IMR-90 (cell line): ENCODE measurements at places on chromosomes 4 and X. TPM values are rescaled to one million over a fixed set of nuclear protein-coding genes. Genes with fewer than 3 reads are reported as not detected.

DNA sequence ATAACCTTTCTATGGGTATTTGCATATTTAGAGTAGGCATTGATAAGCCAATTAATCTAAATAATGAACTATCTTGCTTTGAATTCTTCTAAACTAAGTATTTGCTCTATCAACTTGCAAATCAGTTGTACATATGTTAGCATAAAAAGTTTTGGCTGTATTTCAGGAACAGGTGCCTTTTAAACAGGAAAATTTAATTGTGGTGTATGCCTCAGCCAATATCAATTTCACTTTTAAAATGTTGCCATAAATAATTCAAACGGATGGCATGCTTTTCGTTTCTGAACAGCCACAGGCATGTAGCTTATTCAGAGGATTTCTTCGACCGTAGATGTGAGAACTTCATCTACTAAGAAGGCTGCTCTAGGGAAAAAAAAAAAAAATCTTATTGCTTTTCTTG is 99.9 kb downstream of the DCLK2 start:
- DNase-seq, result peak; percentile 50

DNA sequence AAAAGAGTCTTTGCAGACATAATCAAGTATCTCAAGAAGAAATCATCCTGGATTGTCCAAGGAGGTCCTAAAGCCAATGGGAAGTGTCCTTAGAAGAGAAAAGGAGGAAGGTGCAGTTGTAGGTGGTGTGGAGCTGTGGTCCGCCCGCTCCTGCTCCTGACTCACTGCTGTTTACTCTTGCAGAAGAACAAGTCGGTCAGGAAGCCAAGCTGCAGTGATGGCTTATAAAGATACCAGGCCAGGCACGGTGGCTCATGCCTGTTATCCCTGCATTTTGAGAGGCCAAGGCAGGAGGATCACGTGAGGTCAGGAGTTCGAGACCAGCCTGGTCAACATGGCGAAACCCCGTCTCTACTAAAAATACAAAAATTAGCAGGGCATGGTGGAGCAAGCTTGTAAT is 66.4 kb upstream of the ATP6AP2 start:
- no peak for DNase-seq

DNA sequence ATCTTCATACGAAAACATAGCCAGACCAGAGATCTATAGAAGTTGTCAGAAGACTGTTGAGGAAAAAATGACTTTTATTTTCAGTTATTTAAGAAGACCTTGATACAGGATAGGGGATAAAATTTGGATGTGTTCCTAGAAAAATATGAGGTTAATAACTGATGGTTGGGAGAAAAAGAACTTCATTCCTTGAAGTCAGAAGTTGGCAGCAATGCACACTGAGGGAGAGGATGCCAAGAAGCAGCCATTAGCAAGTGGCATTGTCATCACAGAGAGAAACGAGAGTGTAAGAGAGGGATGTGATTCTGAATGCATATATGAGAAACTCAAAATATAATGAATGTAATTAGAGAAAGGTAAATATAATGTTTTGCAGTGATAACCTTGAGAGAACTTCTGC is 382.1 kb upstream of the EPHA5 start:
- no peak for DNase-seq

AWAT2 gene
- total RNA-seq, result under 0.01 TPM in 1 of 2 replicates, not detected in the other

USP17L5 gene
- total RNA-seq, result not detected in 2 replicates

DNA sequence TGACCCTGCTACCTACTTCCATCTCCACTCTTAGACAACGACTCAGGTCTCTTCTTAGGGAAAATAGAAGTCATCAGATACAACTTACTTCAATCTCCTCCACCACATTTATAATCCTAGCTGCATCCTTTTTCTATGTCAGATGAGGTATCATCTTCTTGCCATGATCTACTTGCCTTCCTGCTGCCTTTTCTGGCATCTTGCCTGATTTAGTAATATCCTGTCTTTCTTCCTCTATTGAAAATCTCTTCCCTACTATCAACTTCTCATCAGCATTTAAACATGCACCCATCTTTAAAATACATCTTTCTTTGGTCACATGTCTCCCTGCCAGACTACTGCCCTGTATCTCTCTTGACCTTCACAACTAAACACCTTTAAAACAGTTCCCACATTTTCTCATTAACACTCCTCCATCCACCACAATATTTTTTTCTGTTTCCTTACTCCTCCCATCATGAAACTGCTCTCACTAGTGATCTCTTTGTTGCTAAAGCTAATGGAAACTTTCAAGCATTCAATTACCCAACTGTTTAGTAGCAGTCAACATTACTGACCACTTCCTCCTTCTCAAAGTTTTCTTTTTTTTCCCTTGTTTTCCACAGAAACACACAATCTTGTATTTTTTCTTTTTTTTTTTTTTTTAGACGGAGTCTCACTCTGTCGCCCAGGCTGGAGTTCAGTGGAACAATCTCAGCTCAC is 100.8 kb upstream of the CXorf66 start:
- no peak for DNase-seq

SPANXA2 gene
- total RNA-seq, result not detected in 2 replicates

S100P gene
- not detected in 2 replicates for total RNA-seq

GRCh38 chrX:15989716-15990115 is 133.6 kb upstream of the GRPR start:
- no peak for DNase-seq

DNA sequence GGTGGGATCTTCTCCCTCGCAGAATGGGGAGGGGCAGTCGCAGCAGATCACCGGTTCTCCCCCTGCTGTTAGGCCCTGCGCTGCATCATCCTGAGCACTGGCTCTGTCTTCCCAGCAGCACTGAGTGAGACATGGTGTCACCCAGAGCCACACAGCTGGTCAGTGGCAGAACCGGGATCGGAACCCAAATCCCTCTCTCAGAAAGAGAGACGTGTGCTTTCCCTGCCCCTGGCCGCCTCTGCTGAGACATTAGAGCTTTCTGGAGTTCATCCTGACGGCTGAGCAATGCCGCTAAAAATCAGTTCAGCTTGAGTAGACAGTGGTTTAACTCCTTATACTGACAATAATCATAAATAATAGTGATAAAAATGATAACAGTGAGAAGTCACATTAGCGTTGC is 87.9 kb downstream of the EVC start:
- no peak for DNase-seq
